ENCODE measurements at places on chromosomes 13 and 19.

GRCh38 chr13:78764665-78765064, 105.7 kb upstream of the OBI1 start:
- DNase-seq, result no peak

GRCh38 chr13:70893832-70894231, 785.6 kb upstream of the KLHL1 start:
- DNase-seq, result no peak

DNA sequence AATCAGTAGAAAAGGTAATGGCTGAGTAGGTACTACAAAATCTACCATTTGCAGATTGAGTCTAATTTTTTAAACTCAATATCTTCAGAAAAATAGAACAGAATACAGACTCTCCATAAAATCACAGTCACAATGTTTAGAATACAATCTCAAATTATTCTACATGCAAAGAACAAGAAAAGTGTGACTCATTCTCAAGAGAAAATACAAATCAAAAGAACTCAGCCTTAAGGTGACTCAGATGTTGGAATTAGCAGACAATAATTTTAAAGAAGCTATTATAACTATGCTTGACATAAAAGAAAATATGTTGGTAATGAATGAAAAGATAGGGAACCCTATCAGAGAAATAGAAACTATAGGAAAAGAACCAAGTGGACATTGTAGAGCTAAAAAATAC, 78.9 kb downstream of the RXFP2 start:
- DNase-seq, result no peak

DNA sequence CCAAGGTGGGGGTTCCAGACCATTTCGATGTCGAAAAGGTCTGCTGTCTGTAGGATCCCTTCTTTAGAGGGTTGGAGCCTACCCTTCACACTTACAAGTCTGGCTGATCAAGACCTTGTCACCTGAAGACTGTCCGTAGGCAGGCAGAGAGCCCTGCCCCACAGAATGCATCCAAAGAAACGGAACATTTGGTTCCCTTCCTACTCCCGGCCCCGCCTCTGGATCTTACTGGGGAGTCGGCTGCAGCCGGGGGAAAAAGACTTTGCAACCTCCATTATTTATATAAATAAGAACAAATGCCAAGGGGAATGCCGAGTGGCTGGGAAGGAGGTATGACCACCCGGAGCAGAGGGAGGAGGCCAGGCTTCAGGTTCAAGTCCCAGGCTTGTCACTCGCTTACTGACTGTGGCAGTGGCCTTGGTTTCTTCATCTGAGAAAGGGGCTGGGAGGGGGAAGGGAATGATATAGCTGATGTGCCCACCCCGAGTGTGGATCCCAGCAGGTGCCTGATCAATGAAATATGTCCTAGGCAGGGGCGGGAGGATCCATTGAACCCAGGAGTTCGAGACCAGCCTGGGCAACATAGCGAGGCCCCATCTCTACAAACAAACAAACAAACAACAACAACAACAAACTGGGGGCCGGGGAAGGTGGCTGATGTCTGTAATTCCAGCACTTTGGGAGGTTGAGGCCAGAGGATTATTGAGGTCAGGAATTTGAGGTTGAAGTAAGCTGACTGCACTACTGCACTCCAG, 48.7 kb downstream of the RFX2 start:
- no peak for DNase-seq

GRCh38 chr13:20588529-20589110, 21.7 kb downstream of the IFT88 start:
- no peak for DNase-seq

- no peak for DNase-seq
Measured at GRCh38 chr13:50921706-50922105, 12.1 kb downstream of the RNASEH2B start.

GRCh38 chr13:46982856-46983582, 86.2 kb upstream of the HTR2A start:
- no peak for DNase-seq

- no peak for DNase-seq
Measured at GRCh38 chr19:11375143-11375948, 880 bp downstream of the SWSAP1 start.

GRCh38 chr19:55044771-55045716, 7.0 kb upstream of the GP6 start:
- no peak for DNase-seq

DNA sequence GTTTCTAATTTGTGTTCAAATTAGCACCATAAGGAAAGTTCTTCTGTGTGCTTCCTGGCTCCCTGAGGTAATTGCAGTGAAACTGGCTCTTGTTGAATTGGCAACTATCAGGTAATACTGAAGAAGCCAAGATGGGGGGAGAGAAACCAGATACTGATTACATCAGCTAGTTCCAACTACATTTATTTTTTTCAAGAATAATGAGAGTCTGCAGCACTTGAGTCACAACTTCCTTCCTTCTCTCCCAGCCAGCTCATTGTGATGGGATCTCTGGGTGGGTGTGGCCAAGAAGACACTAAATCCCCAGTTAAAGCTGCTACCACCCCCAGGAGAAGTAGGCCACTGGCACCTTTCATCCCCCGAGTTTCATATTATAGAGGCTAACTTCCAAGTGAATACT, 100.7 kb upstream of the RXFP2 start:
- no peak for DNase-seq

DNA sequence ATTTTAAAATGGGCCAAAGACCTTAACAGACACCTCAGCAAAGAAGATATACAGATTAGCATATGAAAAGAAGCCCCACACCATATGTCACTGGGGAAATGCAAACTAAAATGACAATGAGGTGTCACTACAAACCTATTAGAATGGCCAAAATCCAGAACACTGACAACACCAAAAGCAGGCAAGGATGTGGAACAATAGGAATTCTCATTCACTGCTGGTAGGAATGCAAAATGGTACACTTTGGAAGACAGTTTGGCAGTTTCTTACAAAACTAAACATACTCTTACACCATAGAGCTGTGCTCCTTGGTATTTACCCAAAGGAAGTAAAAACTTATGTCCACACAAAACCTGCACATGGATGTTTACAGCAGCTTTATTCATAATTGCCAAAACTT, 23.1 kb downstream of the ELF1 start:
- no peak for DNase-seq

DNA sequence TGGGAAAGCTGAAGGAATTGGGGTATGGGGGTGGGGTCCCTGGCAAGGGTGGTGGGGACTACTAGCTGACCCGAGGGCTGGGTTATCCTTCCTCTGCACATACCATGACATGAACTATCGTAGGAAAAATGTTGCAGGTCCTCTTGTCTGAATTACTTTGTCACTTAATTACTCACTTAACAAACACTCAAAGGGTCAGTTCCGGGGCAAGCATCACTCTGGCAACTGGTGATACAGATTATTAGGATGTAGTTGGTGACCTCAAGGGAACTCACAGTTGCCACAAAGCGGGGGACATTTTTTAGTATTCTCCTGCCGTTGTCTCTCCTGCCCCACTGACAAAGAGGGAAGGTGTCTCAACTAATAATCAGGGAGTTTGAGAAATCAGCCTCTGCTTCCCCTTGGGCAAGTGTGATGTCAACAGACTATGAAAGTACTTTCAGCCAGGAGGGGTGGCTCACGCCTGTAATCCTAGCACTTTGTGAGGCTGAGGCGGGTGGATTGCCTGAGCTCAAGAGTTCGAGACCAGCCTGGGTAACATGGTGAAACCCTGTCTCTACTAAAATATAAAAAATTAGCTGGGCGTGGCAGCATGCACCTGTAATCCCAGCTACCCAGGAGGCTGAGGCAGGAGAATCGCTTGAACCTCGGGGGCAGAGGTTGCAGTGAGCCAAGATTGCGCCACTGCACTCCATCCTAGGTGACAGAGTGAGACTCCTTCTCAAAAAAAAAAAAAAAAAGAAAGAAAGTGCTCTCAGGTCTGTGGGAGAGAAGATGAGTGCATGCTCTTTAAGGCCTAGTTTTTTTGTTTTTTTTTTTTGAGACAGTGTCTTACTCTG, 10.3 kb downstream of the DNAJB1 start:
- DNase-seq, result no peak

DNA sequence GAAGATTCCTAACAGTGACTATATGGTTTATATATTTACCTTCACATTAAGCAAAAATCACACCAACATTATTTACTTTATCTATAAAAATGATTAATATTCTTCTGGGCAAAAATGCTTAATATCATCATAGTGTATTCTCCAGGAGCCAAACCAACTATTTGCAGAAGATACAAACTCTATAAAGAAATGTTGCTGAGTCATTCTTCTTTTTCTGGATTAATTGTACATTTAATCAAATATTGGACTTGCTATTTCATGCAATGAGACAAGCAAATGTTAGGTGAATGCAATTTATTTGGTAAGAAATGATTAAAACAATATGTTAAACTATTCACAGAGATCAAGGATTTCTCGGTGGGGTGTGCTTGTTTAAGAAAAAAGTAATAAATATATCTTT, 1075.8 kb downstream of the PCDH9 start:
- DNase-seq, result no peak

GRCh38 chr19:18650021-18650390, 13.2 kb downstream of the KLHL26 start:
- DNase-seq, result no peak

- DNase-seq, result no peak
Measured at GRCh38 chr19:58279042-58279924, 528 bp downstream of the ZNF8 start.

DNA sequence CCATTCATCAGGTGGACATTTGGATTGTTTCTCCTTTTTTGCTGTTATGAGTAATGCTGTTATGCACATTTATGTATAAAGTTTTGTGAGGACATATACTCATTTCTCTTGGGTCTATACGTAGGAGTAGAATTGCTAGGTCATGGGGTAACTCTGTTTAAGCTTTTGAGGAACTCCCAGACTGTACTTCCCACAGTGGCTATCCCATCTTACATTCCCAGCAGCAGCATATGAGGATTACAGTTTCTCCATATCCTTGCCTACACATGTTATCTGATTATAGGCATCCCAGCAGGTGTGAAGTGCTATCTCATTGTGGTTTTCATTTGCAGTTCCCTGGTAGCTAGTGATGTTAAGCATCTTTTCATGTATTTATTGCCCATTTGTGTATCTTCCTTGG, 5.9 kb downstream of the ZSCAN22 start:
- DNase-seq, result no peak

- no peak for DNase-seq
Measured at GRCh38 chr13:110390567-110390966, 83.5 kb downstream of the COL4A2 start.

DNA sequence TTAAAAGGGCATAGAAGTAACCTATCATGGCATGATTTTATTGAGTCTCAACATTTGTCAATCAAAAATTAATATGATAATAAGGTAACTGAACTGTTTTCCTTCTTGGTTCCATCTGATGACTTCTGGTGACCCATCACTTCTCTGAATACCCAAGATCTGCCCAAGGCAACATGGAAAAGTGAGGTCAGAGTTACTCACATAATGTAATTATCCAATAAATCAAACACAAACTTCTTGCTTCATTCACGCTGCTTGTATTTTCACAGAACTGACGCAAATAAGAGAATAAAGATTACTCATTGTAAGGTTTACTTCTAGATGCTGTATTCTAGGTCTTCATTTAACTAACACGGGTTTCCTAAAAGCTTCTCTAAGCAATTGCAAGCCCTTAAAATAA, 361.6 kb downstream of the RBM26 start:
- DNase-seq, result no peak

DNA sequence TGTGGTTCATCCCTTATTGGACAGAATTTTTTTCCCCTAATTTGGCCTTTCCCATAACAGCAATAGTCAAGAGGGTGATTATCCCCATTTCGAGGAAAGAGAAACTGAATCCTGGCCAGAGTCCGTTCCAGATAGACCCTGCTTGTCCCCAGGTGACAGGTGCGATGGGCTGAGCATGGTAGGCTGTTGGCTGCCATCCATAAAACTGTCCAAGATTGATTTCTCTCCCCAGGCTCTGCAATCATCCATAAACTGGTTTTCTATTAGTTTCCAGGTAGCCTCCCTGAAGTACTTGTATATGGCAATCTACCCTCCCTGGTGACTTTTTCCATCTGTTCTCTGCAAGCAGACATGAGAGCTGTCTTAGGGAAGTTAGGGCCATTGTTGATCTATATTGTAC, 25.4 kb downstream of the SERP2 start:
- no peak for DNase-seq

DNA sequence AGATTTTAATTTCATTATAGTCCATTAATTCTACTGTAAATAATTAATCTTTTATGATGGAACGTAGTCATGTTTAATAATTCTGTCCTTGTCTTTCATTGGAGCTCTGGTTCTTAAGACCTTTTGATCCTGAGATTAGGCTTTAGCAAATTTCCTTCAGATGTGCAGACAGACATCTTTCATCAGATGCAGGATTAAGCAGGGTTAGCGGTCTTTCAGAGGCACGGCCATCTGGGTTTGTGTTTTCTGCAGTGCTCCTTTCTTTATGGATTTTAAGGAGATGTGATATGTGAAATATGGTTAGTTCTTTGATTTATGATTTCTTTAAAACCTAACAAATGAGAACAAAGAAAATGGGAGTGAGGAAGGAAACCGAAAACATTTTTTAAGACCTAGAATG, 643.9 kb upstream of the SGCG start:
- no peak for DNase-seq

DNA sequence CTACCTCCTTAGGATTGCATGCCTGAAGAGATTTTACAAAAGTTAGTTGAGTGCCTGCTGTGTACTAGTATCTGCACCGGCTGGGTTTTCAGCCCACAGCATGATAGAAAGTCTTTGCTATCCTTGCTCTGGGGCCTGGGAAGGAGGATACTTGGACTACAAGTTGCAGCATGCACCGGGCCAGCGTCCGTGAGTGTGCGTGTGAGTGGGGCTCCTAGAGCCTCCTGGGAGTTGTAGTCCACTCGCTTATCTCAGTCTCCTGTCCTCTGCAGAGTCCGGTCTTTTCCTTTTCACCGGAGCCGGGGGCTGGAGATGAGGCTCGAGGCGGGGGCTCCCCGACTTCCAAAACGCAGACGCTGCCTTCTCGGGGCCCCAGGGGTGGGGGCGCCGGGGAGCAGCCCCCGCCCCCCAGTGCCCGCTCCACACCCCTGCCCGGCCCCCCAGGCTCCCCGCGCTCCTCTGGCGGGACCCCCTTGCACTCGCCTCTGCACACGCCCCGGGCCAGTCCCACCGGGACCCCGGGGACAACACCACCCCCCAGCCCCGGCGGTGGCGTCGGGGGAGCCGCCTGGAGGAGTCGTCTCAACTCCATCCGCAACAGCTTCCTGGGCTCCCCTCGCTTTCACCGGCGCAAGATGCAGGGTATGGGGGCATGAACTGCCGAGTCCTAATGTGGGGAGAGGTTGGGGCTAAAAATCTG, 20.6 kb downstream of the BRSK1 start:
- DNase-seq, result no peak

DNA sequence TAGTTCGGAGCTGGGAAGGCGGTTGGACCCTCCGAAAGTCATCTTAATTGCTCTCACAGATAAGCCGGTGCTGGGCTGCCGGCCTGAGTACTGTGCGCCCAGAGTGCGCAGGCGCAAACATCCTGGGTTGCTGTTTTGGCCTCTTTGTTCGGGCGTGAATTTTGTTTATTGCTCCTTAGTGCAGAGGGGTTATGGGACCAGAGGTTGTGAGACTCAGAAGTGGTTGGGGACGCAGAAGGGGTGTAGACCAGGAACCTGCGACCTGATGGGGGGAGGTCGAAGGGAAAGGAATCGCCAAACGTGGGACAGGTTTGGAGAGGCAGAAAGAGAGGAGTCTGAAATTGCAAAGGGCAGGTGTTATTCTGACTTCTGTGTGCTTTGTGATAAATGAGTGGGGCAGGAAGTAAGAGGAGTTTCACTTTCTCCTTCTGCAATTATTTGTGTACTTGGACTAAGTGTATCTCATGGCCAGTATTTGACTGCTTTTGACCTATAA, 607 bp upstream of the ZNF566 start:
- no peak for DNase-seq
